ENCODE measurements at places on chromosomes 3 and 15.

DNA sequence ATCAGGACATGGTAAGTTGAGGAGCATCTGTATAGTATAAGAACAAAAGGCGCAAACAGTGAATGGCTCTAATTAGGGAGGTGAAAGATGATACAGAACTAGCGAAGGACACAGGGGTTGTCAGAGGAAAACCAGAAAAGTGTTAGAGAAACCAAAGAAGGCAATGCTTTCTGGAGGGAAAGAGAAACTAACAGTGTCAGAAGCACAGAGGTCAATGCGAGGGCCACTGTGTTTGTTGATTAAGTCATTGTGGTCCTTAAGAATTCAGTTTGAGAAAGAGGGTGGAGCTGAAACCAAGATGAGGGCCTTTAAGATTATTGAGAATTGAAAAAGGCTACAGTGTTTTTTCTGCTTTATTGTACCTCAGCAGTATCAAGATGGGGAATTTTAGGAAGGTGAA, 28.8 kb downstream of the ATG7 start:
- DNase-seq = no peak

DNA sequence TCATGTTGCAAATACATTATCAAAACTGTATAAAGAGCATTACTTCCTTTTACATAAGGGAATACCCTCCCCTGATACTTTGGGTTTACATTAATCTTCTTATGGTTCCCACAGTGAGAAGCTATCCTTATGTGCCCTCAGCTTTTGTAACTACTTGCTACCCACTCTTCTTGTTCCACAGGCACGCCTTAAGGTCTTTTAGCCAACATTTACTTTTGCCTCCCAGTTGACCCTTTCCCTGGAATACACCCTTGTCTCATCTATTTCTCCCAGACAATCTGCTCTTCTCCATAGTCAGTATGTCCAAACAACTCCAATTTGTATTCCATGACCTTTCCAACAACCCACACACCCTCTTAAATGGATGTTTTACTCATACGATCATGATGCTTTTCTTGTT, 116.8 kb upstream of the COL8A1 start:
- no peak for DNase-seq

DNA sequence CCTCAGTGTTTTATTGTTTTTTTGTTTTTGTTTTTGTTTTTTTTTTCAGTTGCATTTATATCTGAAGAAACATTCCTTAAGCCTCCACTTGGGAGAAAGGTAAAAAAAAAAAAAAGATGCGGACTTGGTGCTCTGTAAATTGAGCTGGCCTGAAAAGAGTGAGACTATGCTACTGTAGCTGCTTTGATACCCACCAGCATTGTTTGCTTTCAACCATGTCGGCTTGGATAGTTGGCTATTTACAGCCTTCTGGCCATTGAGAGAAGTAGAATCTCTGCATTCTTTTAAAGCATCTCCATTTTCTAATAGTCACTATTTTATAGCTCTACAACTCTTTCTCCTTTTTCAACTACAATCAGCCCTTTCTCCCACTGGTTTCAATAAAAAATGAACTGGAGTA, 149.6 kb downstream of the ZIC4 start:
- no peak for DNase-seq

DNA sequence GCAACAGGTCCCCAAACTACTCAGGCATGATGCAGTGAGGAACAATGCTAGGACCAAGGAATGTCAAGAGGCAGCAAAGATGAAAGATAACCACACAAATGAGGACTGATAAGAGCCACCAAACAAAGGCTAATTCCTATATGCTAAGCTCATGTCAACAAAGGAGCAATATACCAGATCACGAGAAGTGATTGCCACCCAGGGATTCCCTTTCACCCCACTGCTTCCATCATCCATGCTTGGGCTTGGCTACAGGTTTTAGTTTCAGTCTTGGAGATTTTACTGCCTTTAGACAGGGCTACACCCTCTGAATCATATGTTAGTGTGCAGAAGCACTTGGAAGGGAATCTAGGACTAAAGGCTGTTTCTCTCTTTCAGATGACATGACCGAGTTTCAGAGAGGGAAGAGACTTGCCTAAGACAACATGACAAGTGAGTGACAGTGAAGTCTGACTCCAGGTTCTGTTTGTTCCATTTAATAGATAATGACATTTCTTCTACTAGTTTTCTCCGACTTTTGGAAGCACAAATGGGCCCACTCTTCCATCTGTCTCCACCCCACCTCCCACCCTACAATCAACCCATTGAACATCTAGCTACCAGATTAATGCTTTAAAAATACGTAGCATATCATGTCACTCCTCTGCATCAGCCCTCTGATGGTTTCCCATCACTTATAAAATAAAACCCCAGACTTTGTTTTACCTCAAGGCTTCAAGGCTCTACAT, 173.5 kb upstream of the LRRN1 start:
- DNase-seq = no peak

GRCh38 chr15:58423831-58424608, 7.8 kb upstream of the LIPC start:
- DNase-seq = no peak

DNA sequence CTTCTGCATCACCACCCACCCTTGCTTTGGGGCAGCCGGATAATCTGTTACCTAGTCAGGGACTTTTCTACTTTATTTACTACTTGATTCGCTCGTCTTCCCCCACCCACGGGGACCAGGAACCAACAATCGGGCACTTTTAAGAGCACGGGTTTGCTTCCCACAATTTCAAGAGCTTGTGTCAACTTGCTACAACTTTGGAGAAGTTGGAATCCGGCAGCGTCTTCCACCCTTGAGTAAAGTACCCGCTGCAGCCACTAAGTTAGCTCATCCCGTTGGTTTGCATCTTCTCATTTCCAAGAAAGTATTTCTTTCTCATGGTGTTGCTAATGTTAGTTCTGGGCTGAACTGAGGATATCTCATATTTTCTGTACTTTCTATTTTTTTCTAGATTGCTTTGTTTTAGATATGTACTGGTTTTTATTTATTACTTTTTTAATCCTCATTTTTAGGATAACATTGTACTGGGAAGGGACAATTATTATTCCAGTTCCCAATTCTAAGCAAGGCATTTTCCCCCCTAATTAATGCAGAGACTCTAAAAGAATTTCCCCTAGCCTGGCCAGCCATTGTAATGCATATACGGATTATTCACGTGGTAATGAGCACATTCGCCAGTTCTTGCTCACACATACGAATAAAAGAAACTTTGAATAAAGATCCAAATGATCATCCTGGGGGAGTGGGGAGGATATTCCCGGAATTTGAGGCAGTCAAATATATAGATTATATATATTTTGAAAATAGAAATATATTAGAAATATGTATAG, 4.0 kb downstream of the SOX2 start:
- no peak for DNase-seq

DNA sequence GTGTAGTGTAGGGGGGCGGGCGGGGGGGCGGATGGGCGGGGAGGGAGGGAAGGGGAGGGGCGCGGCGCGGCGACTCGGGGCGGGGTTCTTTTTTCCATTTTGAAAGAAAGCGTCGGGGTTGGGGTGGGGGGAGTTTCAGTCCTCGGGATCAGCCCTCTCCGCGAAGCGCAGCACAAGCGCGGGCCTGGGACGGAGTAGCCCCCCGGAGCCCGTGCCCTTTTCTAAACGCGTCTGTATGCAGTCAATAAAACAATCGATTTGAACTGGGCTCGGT, 6.1 kb downstream of the ISLR2 start:
- no peak for DNase-seq

- no peak for DNase-seq
Measured at GRCh38 chr3:138124188-138124587, 8.0 kb downstream of the A4GNT start.

DNA sequence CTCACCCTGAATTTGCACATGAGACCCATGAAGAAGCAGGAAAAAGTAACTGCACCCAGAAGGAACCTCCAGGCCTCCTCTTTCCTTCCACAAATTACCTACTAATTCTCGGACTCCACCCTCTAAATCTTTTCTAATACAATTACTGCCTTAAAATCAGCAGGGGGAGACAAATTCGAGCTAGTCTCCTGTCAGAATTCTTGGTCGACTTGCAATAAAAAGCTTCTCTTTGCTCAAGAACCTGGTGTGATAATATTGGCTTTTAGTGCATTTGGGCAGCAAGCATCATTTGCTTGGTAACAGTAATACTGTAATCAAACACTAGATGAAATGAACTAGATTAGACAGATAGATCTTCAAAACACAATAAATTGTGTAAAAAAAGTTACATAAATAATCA, 281.9 kb downstream of the RAP2B start:
- no peak for DNase-seq

DNA sequence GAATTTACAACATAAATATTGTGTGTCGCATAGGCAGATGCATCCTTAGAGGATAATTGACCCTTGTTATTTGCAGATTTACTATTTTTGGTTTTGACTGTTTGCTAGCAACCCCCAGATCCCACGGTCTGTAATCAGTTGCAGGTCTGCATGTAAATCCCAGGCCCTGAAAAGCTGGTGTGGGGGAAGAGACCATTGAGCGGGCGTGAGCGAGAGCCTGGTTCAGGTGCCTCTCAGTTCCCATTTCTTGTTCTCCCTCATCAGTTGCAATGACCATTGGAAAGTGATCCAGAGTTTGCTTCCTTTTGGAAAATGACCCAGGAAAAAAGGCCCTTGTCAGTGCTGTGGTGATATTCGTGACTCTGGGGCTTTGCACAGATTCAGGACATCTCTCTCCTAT, 238.9 kb downstream of the UACA start:
- no peak for DNase-seq

DNA sequence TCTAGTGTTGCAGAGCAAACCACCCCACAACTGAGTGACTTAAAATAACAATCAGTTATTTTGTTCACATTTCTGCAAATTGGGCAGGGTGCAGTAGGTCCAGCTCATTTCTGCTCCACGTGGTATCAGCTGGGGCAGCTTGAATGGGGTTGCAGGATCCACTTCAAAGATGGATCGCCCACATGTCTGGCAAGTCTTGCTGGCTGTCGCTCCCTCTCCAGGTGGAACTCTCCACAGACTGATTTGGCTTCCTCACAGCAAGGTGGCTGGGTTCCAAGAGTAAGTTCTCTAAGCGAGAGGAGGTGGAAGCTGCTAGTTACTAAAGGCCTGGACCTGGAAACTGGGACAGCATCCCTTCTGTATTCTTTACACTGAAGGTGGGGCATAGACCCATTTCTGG, 213.3 kb downstream of the SLC9A9 start:
- no peak for DNase-seq

DNA sequence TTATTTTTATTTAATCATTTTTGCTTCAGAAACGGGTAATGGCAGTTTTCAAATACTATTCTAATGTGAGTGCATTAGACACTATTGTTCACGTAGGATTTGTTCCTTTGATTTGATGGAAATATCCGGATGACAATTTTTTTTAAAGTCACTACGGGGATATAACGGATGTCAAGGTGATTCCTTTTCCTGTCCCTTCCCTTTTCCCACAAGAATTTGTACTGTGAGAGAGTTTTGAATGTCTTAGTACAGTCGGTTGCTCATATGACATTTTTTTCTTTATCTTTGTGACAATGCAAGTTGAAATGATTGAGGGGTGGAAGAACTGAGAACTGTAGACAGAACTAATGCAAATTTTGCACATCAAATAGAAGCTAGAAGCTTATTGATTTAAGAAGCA, 209.5 kb downstream of the GRM7 start:
- no peak for DNase-seq

DNA sequence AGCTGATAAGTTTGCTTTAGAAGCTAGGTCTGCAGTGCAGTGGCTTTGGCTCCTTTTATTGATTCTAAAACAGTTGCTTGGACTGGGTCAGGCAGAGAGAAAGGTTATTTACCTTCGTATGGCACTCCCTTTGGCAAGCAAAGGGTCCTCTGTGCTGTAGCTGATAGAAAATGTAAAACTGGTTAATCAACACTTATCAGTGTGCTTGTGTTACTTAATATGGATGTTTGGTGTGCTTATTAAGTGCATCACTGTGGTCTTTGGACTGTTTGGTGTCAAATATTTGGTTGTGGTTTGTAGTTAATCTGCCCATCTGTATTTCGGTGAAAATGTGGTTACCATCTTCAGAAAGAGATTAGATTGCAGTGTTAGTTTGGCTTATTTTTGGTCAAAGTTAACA, 16.0 kb downstream of the UBE2E2 start:
- no peak for DNase-seq

- no peak for DNase-seq
Measured at GRCh38 chr3:67699882-67700281, 45.5 kb upstream of the SUCLG2 start.

DNA sequence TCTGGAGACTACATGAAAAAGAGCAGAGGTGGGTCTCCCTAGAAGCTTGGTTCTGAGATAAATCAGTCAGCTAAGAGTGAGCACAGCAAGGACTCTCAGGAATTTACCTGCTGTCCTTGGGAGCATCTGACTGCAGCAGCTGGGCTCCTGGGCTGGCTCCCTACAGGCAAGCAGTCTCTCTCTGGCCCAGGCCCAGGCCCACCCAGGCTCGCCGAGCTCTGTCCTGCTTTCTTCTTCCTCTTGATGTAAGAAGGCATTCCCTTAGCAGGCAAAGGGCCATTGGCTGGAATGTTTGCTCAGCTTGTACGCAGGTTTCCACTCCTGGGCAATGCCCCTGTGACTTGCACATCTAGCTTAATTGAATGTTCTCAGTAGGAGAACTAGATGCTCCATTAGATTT, 4.3 kb upstream of the RBP2 start:
- DNase-seq = no peak

DNA sequence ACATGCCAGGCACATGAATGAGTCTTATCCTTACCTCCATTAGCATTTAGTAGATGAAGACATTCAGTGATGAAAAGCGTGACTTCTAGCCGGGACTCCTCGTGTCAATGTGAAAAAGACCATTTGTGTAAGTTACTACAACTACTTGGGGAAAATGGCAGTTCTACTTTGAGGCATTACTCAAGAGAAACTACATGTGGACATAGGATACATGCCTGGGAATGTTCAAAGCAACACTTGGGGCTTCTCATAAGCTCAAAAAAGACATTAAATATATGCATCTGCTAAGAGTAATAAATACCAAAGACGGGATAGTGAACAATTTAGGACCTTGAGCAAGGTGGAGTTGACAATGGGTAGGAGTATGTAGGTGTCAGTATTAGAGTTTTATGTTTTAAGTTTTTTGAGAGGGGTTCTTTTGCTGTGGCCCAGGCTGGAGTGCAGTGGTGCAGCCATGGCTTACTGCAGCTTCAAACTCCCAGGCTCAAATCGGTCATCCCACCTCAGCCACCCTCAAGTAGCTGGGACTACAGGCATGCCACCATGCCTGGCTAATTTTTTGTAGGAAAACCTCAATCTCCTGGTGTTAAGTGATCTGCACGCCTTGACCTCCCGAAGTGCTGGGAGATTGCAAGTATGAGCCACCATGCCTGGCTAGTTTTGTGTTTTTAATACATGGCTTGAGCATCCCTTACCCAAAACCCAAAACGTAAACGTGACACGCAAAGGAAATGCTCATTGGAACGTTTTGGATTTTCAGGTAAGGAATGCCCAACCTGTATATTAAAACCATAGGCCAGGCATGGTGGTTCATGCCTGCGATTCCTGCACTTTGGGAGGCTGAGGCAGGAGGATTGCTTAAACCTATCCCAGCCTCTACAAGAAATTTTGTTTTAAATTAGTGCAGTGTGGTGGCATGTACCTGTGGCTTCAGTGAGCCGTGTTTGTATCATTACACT, 3.9 kb downstream of the RPLP1 start:
- no peak for DNase-seq

GRCh38 chr15:29698030-29698701, 124.1 kb downstream of the TJP1 start:
- DNase-seq = no peak

GRCh38 chr3:148583793-148584192, 113.9 kb upstream of the AGTR1 start:
- no peak for DNase-seq

- DNase-seq = no peak
Measured at GRCh38 chr15:96416218-96416933, 85.9 kb downstream of the NR2F2 start.

- no peak for DNase-seq
Measured at GRCh38 chr15:67296684-67297083, 42.1 kb downstream of the IQCH start.
